ENCODE measurements at places on chromosomes 11 and 22.

DNA sequence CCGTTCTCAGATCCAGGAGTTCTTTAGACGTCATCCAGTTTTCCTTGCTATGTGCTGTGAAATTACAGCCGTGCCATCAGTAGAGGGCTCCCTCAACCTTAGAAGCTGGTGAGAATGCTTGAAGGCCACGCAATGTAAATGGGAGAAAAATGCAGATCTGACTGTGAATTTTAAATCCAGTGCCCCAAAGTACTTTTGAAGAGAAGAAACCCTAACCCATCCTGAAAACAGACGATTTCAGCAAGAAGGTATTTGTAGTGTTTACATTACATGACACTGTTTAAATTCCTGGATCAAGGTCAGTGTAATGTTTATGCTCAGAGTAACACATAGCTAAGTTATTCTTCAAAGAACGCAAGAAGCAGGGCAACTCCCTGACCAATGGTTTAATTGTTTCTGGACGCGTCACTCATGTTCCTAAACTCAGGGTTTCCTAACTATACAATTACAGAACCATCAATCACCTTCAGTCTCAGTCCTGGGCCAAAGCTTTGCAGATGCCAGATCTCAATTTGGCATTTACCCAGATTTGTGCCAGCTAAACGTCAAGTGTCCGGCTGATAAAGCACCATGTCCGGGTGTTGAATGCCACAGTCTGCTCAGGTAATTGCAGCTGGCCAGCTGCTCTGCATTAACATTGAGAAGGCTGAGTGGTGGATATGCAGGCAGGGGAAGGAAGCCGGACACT lies 38.2 kb downstream of the ADAMTS8 start:
- no peak for DNase-seq

GRCh38 chr11:44453871-44454270 lies 111.6 kb upstream of the CD82 start:
- no peak for DNase-seq

GRCh38 chr11:63699896-63700295 lies 18.6 kb downstream of the RTN3 start:
- DNase-seq: no peak

DNA sequence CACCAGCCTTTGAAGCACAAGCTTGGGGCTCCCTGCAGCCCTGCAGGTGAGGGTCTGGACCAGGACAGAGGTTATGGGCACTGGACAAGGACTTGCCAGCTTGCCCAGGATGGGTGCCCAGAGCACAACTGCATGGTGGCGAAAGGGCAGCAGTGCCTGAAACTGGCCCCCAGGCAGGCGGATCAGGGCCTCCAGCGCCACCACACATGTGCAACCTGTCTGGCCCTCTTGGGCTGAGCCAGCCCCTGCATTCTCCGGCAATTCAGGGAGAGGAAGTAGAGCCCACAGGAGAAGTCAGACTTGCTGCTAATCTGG lies 18.8 kb downstream of the MB start:
- DNase-seq: no peak

GRCh38 chr11:119483881-119484371 lies 61.0 kb upstream of the THY1 start:
- DNase-seq: no peak

DNA sequence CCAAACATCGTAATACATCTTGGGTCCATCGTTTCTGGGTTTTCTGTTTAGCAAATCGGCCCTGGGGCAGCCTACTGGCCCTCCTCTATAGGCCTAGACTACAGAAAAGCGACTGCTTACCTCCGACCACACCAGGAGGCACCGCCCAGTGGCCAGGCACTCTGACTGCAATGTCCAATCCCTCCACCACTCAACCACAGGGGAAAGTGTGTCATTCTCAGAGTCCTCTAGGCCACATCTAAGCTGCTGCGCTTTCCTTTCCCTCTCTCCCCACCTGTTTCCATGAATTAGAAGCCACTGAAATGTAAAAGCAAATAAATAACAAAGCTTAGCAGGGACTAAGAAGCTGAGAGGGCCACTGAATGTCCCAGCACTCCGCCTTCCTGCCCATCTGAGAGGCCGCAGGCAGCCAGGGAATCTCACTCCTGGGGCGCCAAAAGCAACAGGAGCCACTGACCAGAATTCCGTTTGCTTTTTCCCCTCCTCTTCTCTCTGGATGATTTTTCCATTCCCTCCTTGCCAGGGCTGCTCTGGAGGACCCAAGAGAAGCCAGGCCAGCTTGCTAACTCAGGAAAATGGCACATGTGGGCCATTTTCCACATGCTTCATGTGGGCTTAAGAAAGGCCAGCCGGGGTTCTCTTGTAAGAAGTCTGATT lies 50.1 kb upstream of the FLI1 start:
- no peak for DNase-seq

GRCh38 chr22:44449061-44449682 lies 48.9 kb downstream of the RTL6 start:
- no peak for DNase-seq

- DNase-seq: peak; percentile 4
Observed at GRCh38 chr11:88016392-88017170, 158.7 kb downstream of the RAB38 start.

- DNase-seq: no peak
Observed at GRCh38 chr11:72599325-72600117, 74.7 kb downstream of the PDE2A start.

DNA sequence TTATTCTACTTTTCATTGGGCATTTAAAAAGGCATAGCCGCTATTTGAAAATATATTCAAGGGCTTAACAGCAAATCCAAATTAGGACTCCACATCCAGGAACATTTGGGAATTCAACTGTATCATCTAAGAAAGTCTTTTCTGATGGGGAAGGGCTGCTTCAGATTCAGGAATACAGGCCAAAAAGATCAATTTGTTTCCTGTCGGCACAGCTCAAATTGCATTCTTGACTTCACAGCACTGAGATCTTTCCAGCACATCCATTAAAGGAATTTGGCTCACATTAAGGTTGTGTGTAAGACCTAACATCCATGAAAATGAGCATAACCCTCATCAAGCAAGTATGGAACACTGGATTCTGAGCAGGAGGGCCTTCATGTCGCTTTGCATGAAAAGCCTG lies 1169.5 kb upstream of the CCDC90B start:
- DNase-seq: no peak

DNA sequence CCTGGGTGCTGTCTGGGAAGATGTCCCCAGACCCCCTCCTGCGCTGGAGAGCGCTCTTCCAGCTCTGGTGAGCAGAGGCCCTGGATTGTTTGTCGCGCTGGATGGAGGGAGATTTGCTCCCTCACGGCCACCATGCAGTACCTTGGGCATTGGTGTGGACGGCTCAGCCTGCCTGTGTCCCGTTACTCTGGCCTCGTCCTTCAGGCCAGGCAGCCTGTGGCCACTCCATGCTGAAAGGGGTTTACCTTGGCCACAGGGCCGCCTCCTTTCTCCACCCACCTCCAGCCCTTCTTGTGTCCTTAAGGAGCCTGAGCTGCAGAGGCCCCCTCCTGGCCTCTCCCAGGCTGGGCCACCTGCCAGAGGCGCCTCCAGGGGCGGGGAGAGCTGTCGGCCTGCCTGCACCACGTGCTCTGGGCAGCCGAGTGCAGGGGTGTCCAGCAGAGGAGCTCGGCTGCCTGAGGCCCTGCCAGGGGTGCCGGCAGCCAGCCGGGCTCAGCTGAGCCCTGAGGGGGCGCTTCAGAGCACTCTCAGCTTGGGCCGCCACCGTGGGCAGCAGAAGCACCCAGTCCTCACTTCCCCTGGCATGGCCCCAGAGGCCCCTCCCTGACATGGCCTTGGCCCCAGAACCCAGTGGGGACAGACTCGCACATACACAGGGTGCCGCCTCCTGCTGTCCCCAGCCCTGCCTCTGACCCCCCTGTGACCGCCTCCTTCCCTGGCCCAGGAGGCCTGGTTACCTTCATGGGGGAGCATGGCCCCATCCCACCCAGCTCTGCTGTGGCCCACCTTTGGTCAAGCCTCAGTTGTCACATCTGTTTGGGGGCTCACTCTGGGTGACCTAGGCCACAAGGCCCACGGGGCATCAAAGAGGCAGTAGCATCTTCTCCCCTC lies 3.4 kb downstream of the CCND1 start:
- no peak for DNase-seq

GRCh38 chr11:127997594-127997993 lies 589.8 kb downstream of the ETS1 start:
- DNase-seq: no peak

- DNase-seq: no peak
Observed at GRCh38 chr11:2541881-2542361, 97.1 kb downstream of the KCNQ1 start.

- DNase-seq: peak; percentile 63
Observed at GRCh38 chr22:45863981-45864751, 112.8 kb downstream of the WNT7B start.

DNA sequence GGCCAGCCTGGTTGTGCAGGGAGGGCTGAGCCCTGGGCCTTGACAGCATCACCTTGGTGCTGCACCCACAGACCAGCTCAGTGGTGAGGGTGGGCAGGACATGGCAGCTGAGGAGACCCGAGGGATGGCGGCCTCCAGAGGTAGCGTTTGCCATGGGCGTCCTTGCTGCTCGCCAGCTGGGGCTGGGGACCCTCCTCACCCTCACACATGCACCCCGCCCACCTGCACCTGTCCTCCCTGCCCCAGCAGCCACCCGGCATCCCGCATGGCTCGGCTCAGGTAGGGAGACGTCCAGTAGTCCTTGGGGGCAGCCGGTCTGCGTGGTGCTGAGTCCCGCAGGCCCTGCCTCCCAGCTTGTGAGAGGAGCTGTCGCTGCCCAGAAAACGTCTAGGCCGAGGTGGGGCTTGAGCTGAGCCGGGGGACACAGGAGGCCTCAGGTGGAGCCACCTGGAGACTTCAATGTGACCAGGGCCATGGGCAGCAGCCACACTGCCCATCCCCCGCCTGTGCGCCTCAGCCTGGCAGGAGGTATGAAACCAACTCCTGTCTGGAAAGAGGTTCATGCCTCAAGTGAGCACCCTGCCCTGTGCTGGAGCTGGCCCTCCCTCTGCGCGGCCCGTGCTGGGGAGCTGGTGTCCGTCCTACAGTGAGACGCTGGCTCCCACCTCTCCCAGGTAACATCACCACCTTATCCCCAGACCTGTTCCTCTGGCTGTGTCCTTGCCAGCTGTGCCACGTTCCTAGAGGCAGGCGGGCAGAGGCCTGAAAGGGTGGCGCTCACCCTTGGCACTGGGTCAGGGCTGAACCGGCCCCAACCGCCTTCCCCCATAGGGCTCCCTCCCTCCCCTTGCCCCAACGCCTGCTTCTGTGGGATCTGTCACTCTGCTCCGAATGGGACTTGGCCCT lies 3.3 kb upstream of the TRABD start:
- DNase-seq: no peak

DNA sequence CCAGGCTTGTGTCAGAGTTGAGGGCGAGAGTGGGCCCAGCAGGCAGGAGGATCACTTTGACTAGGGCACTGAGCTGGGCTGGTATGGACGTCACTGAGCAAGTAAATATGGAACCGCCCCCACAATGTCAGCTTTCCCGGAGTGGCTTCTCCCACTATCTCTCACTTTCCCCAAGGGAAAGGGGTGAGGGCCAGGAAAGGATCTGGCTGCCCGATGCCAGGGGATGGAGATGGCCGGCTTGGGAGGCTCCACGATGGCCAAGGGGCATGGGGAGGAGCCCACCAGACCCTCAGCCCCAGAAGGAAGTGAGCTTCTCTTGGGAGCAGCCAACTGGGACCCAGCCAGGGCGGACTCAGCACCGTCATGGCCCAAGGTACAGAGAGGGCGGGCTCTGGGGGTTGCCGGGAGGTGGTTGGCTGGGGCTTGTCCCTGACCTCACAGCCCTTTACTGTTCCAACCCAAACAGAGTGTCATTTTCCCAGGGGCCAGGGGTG lies 8.7 kb downstream of the PRDM11 start:
- no peak for DNase-seq

DNA sequence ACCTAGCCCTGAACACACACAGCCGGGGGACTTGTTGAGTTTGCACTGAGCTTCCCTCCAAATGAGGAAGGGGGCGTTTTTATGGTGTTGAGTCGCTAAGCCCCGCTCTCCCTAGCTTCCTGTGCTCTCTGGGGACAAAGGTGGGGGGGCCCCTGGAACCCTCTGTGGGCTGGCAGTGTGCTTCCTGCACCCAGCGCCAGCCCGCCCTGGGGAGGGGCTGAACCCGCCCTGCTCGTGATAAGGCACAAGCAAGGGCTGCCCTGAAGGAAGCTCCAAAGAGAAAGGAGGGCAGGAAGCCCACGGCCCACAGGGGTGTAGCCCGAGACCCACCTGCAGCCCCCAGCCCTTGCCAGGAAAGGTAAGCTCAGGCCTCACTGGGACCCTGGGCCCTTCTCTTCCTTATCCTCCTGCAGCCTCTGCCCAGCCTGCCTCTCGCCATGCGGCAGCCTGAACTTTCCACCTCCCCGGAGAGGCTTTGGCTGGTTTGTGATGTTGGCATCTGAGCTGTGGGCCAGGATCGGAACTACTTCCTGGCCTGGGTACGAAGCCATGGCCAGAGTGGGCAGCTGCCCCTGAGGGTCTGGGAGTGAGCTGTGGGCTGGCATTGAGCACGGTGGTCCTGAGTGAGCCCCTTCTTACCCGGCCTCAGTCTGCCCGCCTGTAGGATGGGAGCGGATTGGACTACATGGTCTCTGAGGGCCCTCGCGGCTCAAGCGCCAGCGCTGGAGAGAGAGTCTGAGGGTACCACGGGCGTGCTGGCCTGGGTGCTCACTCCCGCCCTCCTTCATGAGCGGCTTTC lies at the start of gene FERMT3:
Gene FERMT3, plus strand, starts transcription at position 265 of the 799 bp plus-strand sequence. CDS start 644 bp downstream, outside the sequence.
- peak; percentile 48 for DNase-seq

DNA sequence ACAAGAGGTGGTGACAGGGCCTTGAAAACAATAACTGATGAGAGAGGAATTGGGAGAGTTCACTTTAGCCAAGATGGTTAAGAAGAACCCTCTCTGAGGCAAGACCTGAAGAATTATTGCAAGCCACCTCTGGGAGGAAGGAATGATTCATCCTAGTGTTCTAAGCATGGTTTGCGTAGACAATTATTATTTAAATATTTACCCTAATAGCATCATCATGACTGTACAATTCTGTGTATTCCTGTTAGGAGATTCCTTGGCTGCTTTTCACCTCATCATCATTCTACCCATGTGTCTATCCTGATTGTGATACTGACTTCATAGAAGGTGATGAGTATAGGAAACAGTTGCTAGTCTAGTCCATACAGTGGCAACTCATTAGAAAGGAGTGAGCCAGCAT lies 264.4 kb downstream of the DDX10 start:
- no peak for DNase-seq

DNA sequence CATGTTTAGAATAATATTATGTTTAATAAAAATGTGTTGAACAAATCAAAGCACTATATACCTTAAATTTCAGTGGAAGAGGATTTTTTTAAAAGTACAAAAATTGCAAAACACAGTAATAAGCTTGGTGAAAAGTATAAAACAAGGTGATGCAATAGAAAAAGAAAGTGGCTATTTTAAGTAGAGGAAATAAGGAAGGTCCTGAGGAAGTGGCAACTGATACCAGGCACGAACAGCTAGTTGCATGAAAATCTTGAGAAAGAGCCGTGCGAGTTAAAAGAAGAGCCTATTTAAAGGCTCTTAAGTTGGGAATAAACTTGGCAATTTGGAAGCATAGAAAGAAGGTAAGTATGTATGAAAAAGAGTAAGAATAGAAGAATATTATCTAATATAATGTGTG lies 1679.3 kb downstream of the LRRC4C start:
- no peak for DNase-seq

- DNase-seq: no peak
Observed at GRCh38 chr11:76368490-76368889, 12.4 kb downstream of the THAP12 start.

- no peak for DNase-seq
Observed at GRCh38 chr11:77073328-77074001, 6.7 kb downstream of the CAPN5 start.
